ENCODE measurements at places on chromosomes 2 and 18.

GRCh38 chr2:9311488-9311887 is 104.9 kb downstream of the ASAP2 start:
- H3K36me3 ChIP-seq, result no peaks in the 10 kb centered on the region
- H3K4me3 ChIP-seq, result no peak overlapping the region
- H3K27ac ChIP-seq, result no peak overlapping the region
- DNase-seq, result no peak

DNA sequence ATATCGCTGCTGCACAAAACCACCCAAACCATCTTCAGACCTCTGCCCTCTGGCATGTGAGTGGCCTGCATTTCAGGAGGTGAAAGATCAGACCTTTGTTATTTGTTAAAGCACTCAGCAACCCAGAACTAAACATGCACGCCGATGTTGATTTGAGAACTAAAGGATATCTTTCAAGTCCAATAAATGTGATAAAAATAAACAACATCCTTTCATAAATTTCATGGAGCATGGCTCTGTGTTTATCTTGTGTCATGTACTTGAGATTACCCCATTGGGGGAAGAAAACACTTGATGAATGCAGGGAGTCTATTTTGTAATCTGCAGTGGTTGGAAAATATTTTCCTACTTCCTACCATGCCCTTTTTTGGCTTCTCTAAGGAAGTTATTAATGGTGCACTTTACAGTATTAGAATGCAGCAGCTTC is 70.8 kb upstream of the GATA6 start:
- no peak overlapping the region for H3K27ac ChIP-seq
- H3K4me1 ChIP-seq, result no peaks in the 10 kb centered on the region
- no peak overlapping the region for H3K4me3 ChIP-seq
- H3K27me3 ChIP-seq, result peaks cover 1% of the 10 kb centered on the region

DNA sequence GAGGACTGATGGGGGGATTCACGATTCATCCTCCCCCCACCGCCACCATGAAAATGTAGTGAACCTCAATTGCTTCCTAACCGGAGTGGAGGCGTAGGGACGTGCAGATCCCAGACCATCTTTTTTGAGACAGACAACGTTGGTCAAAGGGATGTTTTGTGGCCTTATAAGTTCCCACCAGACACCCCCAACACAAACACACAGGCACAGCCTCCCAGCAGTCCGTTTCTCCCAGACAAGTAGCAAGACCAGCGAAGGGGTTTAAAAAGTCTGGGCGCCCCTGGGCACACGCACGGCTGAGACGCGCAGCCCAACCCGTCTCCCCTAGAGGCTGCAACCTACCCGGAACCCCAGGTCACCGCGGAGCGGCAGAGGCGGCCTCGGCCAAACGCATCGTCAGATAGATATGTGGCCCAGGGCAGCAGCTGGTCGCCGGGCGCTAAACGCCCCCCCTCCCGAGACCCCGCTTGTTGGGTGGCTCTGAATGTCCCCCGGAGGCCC is 1.3 kb downstream of the GBX2 start:
- H3K27me3 ChIP-seq, result peaks cover 61% of the 10 kb centered on the region
- no peak overlapping the region for H3K4me3 ChIP-seq
- no peaks in the 10 kb centered on the region for H3K36me3 ChIP-seq
- H3K4me1 ChIP-seq, result peaks cover 14% of the 10 kb centered on the region

- H3K4me1 ChIP-seq, result no peaks in the 10 kb centered on the region
- no peak overlapping the region for H3K27ac ChIP-seq
- peaks cover 8% of the 10 kb centered on the region for H3K27me3 ChIP-seq
- no peak for DNase-seq
These were observed 20.1 kb downstream of the CYP26B1 start for GRCh38 chr2:72127401-72128058.

DNA sequence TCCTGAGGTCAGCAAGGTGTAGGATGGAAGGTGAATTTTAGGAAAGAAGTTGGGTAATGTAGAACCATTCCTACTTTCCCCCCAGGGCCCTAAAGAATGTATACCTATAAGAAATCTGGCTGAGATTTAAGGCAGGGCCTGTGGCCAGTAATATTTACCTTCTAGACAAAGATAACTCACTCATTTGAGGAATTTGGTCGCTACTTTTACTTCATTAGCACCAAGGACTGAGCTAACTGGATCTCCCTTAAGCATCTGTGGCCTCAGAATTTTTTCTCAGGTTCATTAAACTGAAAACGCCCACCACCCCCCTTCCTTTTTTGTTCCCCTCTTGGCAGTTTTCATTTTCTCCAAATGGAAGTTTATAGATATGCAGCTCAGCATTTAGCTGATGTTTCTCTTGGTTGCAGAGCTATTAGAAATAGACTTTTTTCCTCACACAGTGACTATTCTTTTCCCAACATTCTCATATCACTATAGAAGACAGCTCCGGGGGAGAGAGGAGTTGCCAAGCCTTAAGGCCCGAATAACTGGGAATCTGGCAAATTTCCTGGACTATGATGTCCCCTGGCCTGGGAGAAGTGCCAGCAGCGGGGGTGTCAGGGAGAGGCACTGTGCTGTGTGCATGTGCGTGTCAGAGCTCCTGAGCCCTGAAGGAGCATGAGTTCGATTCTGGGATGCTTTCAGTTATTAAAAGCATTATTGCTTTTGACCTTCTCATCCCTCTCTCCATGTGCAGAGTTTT is 310.9 kb downstream of the PRKCE start:
- H3K36me3 ChIP-seq, result peaks cover 1% of the 10 kb centered on the region
- no peak for DNase-seq
- H3K27me3 ChIP-seq, result no peaks in the 10 kb centered on the region
- no peak overlapping the region for H3K27ac ChIP-seq

- no peak overlapping the region for H3K27ac ChIP-seq
- no peaks in the 10 kb centered on the region for H3K27me3 ChIP-seq
- no peak overlapping the region for H3K4me3 ChIP-seq
- no peaks in the 10 kb centered on the region for H3K36me3 ChIP-seq
These were observed 167.1 kb upstream of the TRIB2 start for GRCh38 chr2:12549641-12550040.

DNA sequence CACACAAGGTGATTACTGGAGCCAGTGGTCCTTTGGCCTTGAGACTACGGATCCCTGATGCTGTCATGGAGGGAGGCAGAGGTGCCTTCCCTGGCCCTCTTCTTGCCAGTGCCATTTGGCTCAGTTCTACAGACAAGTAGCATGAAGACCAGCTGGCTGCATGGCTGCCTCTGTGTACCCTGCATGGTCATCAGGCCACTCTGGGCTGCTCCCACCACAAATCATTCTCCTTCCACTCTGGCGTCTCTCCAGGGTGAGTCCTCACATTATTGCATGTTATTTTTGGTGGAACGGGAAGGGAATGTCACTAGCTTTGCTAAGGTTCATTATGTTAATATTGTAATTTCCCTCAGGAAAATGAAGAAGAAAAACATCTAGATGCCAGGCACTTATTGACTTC is 229.8 kb downstream of the VAPA start:
- no peak for DNase-seq
- no peak overlapping the region for H3K4me3 ChIP-seq
- H3K36me3 ChIP-seq, result no peaks in the 10 kb centered on the region
- no peaks in the 10 kb centered on the region for H3K27me3 ChIP-seq
- H3K27ac ChIP-seq, result no peak overlapping the region

- no peaks in the 10 kb centered on the region for H3K4me1 ChIP-seq
- no peak overlapping the region for H3K27ac ChIP-seq
- H3K4me3 ChIP-seq, result no peak overlapping the region
These were observed 101.5 kb downstream of the VWA3B start for GRCh38 chr2:98188351-98189046.

DNA sequence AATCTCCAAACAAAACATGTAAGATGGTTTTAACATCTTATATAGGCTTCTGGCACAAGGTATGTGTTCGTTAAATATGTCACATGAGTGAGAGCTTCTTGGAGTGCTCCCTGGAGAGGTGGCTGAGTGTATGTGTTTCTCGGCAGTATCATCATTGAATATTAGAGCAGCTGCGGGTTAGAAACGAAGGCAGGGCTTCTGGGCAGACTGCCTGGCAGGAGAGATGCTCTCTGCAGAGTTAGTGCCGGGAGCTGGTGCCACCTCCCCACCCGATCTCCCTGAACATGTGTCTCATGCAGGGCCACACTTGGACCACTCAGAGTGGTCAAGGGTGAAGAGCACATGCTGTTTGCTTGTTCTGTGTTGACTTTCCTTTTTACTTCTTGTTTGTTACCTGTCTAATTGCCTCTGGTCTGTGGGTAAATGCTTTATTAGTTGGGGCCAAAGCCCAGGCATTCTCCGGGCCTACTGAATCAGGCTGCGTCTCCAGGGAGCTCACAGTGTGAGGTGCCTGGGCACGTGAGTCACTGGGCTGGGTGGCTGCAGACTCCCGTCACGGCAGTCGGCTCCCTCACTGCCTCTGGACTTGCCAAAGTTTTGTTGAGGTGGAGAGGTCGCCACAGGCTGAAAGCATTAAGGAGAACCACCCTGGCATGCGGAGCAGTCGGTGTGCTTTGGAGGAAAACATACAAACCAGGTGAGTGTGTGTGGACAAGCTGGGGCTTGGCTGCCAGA is 246.6 kb downstream of the FHOD3 start:
- no peaks in the 10 kb centered on the region for H3K27me3 ChIP-seq
- H3K4me1 ChIP-seq, result no peaks in the 10 kb centered on the region
- no peak overlapping the region for H3K27ac ChIP-seq
- no peak overlapping the region for H3K4me3 ChIP-seq
